ENCODE measurements at places on chromosomes 7 and 10. TPM values are rescaled to one million over a fixed set of nuclear protein-coding genes. Genes with fewer than 3 reads are reported as not detected.

Gene CALCR
- 0.17 TPM for total RNA-seq

Gene AKR1D1
- not detected for total RNA-seq

Gene PLAC9
- not detected for total RNA-seq

Gene FLNC
- total RNA-seq, result 0.57 TPM

Gene PAXIP1
- total RNA-seq, result 11.6 TPM

Gene SKIDA1
- total RNA-seq, result 1.3 TPM

All from NCI-H460 (cell line).